CD14-positive monocyte (primary cell): ENCODE measurements at places on chromosomes 5 and 9.

DNA sequence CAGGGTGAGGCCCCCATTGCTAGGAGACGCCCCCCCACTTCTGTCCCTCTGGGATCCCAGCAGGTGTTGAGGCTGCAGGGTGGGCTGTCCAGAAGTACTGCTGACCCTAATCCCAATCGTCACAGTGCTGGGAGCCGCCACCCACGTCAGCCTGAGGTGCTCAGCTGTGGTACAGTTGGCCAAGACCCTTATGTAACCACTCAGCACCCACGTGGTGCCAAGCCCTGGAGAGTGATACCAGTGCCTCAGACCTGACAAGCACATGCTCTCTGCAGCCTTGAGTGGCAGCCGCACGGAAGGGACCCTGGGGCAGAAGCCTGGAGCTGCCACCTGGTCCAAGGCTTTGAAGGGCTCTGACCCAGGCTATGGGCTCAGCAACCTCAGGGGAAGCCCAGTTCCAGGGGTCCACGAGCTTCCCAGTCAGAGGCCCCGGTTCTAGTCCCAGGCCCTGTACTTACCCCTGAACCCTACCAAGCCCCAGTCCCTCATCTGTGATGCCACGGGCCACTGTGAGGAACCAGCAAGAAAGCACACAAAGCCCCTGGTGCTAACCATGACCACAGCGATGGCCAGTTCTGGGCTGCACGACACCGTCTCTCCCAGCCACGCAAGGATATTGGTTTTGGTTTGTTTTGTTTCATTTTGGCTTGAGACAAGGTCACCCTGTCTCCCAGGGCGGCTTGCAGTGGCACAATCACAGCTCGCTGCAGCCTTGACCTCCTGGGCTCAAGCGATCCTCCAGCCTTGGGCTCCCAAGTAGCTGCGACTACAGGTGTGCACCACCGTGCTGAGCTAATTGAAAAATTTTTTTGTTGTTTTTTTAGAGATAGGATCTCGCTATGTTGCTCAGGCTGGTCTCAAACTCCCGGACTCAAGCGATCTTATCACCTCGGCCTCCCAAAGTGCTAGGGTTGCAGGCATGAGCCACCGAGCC lies 50.7 kb downstream of the DBH start:
- DNase-seq, result no peak

GRCh38 chr5:74993743-74994142 lies 58.6 kb downstream of the GCNT4 start:
- no peak for DNase-seq

DNA sequence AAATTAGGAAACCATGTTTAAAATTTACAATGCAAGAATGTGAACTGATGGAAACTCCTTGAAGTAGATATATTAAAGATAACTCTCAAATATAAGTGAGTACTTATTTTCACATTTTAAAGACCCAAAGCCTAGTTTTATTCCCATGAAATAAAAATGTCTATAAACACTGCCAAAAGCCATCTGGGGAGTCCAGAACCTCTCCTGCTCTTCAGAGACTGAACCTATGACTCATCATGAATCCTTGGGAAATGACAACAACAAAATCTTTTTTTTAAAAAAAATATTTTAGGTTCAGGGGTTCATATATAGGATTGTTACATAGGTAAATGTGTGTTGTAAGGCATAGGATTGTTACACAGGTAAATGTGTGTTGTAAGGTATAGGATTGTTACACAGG lies 33.8 kb upstream of the FYB1 start:
- peak; percentile 40 for DNase-seq

- no peak for DNase-seq
Observed at GRCh38 chr5:155098433-155098832, 84.9 kb downstream of the KIF4B start.

DNA sequence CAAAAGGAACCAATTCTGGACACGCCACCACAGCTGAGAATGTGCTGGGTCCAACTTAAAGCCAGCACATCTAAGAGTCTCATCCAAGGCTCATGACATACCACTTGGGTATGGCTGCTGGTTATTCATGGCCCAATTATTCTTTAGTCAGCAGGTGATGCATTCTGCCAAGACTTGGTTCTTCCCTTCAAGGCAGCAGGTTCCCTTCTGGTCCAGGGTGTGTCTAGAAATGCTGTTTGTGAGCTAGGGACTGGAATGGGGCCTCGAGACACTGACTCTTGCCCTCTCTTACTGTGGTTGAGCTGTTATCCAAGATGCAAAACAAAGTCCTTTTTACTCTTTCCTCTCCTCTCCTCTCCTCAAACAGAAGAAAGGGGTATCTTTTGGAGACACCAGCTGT lies 522.6 kb downstream of the HINT1 start:
- DNase-seq, result no peak

DNA sequence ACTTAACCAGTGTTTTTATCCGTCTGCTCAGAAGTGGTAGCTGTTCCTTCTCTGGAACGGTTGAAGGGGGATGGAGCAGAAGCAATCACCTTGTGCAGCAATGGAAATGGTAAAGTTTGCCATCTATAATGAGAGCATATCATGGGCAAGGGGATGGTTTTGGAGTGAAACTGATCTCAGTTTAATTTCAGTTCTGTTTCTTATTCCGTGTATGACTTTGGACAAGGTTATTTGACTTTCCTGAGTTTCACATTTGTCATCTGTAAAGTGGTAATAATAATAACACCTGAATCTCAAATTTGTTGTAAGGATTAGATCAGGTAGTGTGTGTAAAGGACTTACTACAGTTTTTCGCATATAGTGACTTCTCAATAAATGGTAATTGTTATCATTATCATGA lies 106.1 kb downstream of the PCSK1 start:
- DNase-seq, result no peak
